ENCODE measurements at places on chromosomes 2 and 18.
A peak's percentile ranks its signal among the peaks of the same experiment; 100 is the strongest.

GRCh38 chr2:238716171-238716570 is 131.7 kb upstream of the TWIST2 start:
- no peak for DNase-seq

GRCh38 chr18:78641689-78642231 is 337.9 kb upstream of the SALL3 start:
- no peak for DNase-seq

DNA sequence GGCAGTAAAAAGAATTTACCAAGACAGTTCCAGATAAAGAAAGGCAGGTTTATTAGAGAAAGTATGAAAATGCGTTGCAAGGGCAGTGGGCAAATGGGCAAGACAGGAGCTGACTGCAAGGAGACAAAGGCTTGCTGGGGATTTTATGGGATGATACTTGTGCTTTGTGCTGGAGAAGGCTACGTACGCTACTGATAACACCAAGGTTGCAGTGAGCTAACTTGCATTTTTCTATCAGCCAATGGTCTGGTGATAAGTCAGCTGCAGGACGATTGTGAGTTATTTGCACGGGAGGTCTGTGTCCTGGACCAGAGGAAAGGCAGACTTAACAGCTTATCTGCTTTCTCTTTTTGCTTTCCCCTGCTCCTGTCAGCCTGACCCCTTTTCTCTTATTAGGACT is 116.5 kb downstream of the PMS1 start:
- no peak for DNase-seq

DNA sequence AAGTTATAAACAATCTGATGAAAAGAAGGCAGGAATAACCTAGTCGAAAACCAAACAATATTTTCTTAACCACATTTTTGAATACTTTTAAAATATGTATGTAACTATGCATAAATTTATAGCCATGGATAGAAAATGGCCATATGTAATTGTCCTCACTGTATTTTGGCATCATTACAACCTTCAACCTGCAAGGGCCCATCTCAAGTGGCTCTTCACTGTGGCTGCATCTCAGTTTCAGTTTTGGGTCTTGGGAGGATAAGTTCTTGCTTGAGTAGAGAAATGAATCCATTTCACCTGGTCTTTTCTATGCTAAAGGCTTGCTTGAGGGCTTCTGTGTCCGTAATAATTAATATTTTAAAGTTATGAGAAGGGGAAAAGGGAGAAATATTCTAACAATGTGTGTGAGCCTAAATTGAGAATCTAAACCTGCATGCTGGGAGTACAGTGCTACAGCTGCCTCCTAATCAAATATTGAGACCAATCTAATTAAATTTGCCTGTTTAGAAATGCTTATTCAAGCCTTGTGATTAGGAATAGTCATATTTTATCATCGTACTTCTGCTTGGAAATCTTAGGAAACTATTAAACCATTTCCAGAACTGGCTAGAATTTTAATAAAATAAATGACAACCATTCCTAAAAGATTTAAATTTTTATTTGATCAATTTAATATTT is 92.5 kb downstream of the EML4 start:
- no peak for DNase-seq

- peak; percentile 85 for DNase-seq
These were observed 12.6 kb downstream of the RNF149 start for GRCh38 chr2:101295895-101296294.

GRCh38 chr18:56298935-56299334 is 339.5 kb downstream of the TXNL1 start:
- peak; percentile 77 for DNase-seq

DNA sequence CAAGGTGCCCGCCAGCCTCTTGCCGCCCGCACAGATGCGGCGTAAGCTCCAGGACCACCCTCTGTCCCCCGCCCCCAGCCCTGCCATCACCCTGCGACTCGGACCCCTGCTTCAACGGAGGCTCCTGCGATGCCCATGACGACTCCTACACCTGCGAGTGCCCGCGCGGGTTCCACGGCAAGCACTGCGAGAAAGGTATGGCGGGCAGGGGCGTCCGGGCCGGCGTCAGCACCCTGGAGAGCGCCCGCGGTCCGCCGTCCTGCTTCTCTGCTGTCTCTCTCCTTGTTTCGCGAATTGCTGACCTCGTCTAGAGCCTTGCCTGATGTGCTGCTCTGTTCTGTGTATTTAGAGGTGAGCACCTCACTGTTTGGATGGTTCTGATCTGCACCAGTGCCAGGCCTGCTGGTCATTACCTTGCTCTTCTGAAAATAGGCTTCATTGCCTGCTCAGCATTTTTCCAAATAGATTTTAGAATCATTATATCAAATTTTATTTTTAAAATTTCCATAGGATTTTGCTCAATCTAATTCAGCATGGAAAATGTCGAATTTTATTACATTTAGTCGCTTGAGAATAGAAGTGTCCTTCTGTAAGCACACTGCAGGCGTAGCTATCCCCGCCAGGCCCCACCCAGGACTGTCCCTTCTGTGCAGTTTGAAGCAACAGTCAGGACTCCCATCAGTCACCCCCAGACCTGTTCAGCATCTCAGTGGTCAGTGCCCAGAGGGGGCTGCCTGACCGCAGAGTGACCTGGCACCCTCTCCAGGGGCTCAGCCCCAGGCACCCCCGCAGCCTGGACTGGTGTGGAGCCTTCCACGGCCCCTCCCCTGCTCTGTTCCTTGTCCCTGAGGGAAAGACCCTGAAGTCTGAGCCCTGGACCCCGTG is 51.6 kb downstream of the SNED1 start:
- no peak for DNase-seq

- peak; percentile 45 for DNase-seq
These were observed 57.1 kb downstream of the MAP4K4 start for GRCh38 chr2:101754618-101755017.

DNA sequence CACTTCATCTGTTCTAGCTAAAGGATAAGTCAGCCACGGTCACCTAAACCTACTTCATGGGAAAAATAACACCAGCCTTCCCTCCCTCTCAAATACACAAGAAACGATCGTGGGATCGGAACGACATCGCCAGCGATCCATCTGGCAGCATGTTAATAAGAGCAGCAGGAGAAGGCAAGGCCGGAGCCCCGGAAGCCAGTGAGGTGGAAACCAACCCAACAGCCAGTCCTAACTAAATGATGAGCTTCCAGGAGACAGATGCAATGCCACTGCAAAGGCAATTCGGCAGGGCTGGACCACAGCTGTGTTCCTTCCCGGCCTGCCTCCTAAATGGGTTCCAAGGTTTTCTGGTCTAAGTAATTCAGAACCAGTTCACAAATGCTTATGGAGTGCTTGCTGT is 117.5 kb downstream of the TMEM163 start:
- no peak for DNase-seq

- DNase-seq = no peak
These were observed 438.4 kb upstream of the KLHL29 start for GRCh38 chr2:22946553-22946952.

- DNase-seq = no peak
These were observed 21.2 kb downstream of the ALS2 start for GRCh38 chr2:201759567-201759966.

DNA sequence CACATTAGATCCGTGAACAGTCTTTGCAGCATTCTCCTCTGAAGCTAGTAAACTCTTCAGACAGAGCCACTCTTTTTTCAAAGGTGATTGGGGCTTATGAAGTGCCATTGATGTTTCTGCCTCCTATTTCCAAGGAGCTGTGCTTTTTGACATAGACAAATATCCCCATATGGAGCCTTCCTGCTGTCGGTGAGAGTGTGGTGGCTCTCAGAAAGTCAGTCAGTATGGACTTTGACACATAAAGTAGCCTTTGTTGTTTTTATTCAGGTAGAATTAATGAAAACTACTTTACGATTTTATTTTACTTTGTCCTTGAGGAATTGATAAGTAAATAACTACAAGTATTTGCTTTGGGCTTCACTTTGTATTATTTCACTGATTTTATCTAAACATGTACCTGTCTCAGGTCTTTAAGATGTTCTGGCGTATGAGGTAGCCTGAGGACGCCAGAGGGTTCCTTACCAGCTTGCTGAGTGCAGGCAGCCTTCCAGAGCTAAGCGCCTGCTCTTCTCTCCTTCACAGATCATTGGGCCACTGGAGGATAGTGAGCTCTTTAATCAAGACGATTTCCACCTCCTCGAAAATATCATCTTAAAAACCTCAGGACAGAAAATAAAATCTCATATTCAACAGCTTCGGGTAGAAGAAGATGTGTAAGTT is 69.7 kb downstream of the UGGT1 start:
- no peak for DNase-seq

DNA sequence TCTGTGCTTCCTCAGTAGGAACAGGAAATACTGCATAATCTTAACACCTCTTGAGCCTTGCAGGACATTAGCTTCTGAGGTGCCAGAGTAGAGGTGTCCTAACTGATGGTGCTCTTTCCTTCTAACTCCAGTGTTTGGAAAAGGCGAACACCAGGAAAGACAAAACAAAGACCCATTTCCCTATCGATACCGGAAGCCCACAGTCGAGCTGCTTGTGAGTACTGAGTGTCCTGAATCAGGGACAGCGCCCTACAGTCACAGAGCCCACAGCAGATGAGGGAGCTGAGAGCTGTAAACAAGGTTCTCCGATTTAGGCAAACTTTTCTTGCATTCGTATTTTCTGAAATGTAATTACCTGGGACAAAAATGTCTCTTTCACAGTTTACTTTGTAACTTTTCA is 50.7 kb downstream of the SLC14A2 start:
- DNase-seq = no peak

- no peak for DNase-seq
These were observed 11.8 kb downstream of the ERFE start for GRCh38 chr2:238170386-238171071.

GRCh38 chr2:112627060-112628040 is 18.4 kb upstream of the SLC20A1 start:
- DNase-seq = peak; percentile 96
